ENCODE measurements at places on chromosomes 11 and 22. TPM values are rescaled to one million over a fixed set of nuclear protein-coding genes. Genes with fewer than 3 reads are reported as not detected.

MADD gene
- 73.5 TPM for total RNA-seq

NRXN2 gene
- 0.37 TPM for total RNA-seq

MS4A2 gene
- total RNA-seq, result not detected

TMEM121B gene
- total RNA-seq, result 0.07 TPM

TSSK2 gene
- total RNA-seq, result not detected

RAG1 gene
- total RNA-seq, result 0.39 TPM

GRCh38 chr11:69122326-69122629 is 33.5 kb upstream of the SMIM38 start:
- DNase-seq, result no peak

DNA sequence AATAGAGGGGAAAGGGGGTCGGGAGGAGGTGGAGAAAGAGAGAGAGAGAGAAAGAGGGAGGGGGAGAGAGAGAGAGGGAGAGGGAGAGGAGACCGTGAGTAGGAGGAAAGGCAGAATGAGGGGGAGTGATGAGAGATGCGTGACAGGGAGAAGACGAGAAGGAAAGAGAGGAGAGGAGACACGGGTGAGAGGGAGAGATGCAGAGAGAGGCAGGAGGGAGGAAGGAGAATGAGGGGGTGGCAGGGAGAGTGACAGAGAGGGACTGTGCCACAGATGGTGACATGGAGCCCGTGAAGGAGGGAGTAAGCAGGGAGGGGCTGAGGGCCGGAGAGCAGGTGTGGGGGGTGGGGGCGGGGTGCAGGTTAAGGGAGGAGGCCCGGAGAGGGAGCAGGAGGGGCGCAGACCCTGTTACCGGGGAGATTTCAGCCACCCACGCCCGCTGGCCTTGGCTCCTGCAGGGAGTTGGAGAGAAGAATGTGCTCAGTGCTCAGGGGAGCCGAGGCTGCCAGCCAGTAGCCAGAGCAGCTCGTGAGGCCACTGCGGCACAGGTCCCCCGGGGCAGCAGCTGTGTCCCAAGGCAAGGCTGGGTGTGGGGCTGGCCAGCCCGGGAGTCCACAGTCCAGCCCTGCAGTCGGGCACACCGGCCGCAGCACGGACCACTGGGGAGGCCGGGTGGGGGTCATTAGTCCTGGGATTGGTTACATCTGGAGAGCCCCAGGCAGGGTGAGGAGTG is at the start of gene SSTR3:
SSTR3 (minus strand) TSS at position 304 of the 733 bp plus-strand sequence. CDS start 4,674 bp downstream, outside the sequence.
- peak; percentile 3 for DNase-seq

DNA sequence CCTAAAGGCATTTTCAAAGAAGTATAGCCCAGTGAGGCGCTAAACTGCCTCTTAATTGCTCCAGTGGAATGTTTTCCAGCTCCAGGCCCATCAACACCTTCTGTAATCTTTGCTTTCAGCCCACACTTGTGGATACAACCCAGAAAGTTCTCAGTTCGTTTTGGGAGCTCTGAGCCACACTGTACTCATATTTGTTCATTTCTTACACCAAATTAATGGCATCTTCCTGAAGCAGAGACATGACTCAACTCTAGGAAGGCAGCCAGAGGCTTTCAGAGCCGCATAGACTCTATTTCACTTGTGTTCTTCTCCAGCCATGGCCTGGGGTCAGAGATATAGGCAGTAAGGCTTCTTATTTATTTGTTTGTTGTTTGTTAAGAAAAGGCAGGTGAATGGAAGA is 175.5 kb upstream of the NCAM1 start:
- no peak for DNase-seq

GRCh38 chr22:47808886-47809620 is 1046.6 kb downstream of the TBC1D22A start:
- no peak for DNase-seq

- no peak for DNase-seq
Measured at GRCh38 chr11:79485694-79486093, 44.9 kb upstream of the TENM4 start.

- no peak for DNase-seq
Measured at GRCh38 chr22:28002863-28003565, 84.0 kb upstream of the PITPNB start.

- DNase-seq, result no peak
Measured at GRCh38 chr11:68118706-68119448, 2.3 kb downstream of the CHKA start.

- no peak for DNase-seq
Measured at GRCh38 chr22:17954200-17954859, 70.0 kb downstream of the MICAL3 start.

DNA sequence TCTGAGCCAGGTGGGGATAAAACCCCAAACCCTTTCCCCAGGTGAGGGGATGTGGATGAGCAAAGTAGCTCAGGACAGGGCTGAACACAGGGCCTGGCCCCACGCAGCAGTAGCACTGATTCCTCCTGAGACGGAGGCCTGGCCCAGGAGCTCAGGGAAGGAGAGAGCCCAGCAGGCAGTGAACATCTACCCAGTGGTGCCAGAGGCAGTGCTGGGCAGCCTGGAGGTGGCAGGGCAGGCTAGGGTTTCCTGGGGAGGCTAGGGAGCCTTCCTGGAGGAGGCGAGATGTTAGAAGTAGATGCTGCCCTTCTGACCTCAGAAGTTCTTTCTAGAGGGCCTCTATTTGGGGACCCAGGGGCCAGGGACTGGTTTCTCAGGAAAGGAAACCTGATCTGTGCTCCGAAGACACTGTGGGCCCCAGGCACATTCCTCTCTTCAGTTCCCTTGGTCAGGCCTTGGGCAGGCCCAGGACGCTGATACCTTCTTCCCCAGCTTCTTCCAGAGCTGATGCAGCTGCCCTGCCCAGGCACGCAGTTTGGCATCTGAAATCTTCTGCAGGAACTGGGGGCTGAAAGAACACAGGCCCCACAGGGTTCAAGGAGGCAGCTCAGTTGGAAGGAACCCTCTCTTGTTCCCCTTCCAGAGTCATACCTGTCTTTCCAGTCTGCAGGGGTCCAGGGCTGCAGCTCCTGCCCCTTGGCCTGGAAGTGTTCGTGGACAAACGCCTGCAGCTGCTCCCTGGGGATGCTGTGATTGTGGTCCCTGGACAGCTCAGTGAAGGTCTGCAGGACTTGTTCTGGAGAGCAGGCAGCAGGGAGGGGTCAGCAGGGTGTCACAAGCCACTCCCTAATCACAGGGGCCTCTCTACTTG is 16.8 kb downstream of the TREH start:
- DNase-seq, result no peak

GRCh38 chr11:45217991-45218390 is 68.2 kb downstream of the SYT13 start:
- no peak for DNase-seq

GRCh38 chr11:76771446-76772099 is 11.6 kb upstream of the TSKU start:
- DNase-seq, result no peak

GRCh38 chr22:32822179-32822877 is 20.8 kb downstream of the TIMP3 start:
- no peak for DNase-seq

GRCh38 chr11:110613197-110613918 is 98.9 kb downstream of the ARHGAP20 start:
- no peak for DNase-seq

DNA sequence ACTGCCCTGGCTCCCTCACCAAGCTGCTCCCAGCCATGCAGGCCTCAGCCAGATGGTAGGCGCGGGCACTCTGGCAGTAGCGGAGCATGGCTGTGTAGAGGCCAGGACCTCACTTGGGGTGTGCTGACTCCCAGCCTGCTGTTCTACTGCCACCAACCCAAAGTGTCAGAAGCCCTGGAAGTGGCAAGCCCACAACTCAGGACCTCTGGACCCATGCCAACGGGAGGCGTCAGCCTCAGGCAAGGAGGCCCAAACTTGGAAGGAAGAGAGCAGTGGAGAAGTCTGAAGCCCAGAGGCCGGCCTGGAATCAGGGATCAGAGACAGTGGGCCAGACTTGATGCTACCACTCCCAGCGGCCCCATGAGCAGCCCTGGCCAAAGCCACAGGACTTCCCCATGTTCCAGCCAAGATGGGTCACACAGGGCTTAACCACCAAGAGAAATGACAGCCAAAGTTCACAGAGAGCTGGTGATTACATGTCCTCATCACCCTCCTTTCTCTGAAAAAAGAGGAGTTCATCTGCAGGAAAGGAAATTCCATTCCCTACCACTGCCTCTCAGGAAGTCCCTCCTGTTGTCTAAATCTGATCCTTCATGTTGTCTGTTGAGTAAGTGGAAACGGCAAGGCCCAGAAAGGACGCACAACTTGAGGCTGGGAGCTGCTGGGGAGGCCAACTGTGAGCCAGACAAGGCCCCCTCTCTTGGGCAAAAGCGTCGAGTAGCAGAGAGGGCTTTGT is 4.4 kb downstream of the ARRB1 start:
- no peak for DNase-seq

Measured in activated T-cell treated with anti-CD3 and anti-CD28 coated beads, Interleukin-2, amount 50 U/mL, for 72 hours (primary cell).